A549 treated with RU486 at 1 μM for 4 hours (cell line): ENCODE measurements at places on chromosomes 1 and 21. TPM values are rescaled to one million over a fixed set of nuclear protein-coding genes. Genes with fewer than 3 reads are reported as not detected.

TSPAN1 gene
- total RNA-seq: 1.7 to 4.6 TPM (median 2.3 TPM) in 5 replicates

AMY2A gene
- not detected in 5 replicates for total RNA-seq

LRRC53 gene
- total RNA-seq: not detected in 5 replicates

KCNJ6 gene
- total RNA-seq: 1.1 to 2.8 TPM (median 2.5 TPM) in 5 replicates

NECAP2 gene
- total RNA-seq: 38.4 to 42.1 TPM (median 39.5 TPM) in 5 replicates

ADGRB2 gene
- 5.1 to 8.5 TPM (median 7.7 TPM) in 5 replicates for total RNA-seq

CCDC185 gene
- 0.06 to 0.14 TPM (median 0.14 TPM) in 3 of 5 replicates, not detected in the others for total RNA-seq

SLC1A7 gene
- total RNA-seq: not detected in 5 replicates

KRTAP19-1 gene
- total RNA-seq: not detected in 5 replicates

ADAMTS5 gene
- not detected in 5 replicates for total RNA-seq

LAMTOR2 gene
- 155 to 174 TPM (median 157 TPM) in 5 replicates for total RNA-seq

PIGR gene
- total RNA-seq: not detected in 5 replicates

BTBD19 gene
- 2.2 to 3.3 TPM (median 2.7 TPM) in 5 replicates for total RNA-seq

TNFRSF9 gene
- total RNA-seq: 3.0 to 4.1 TPM (median 3.3 TPM) in 5 replicates

MARK1 gene
- total RNA-seq: 0.07 to 0.32 TPM (median 0.11 TPM) in 5 replicates

ETV3L gene
- not detected in 5 replicates for total RNA-seq

TDRKH gene
- total RNA-seq: 5.4 to 6.3 TPM (median 6.2 TPM) in 5 replicates
